ENCODE measurements at places on chromosomes 2 and 18. TPM values are rescaled to one million over a fixed set of nuclear protein-coding genes. Genes with fewer than 3 reads are reported as not detected.

Gene SMC6
- total RNA-seq: 30.6 TPM

- DNase-seq: no peak
Observed at GRCh38 chr2:98835831-98836385, 100.1 kb downstream of the CRACDL start.

Gene PJVK
- 0.56 TPM for total RNA-seq

GRCh38 chr2:177917169-177917568 is 155.4 kb downstream of the PDE11A start:
- no peak for DNase-seq

Gene GREB1
- 57.6 TPM for total RNA-seq

GRCh38 chr2:85822766-85823165 is 66.0 kb downstream of the ST3GAL5 start:
- DNase-seq: no peak

Gene CCDC150
- 0.69 TPM for total RNA-seq

Gene KLHL29
- 6.4 TPM for total RNA-seq

GRCh38 chr2:231563378-231563961 is 29.2 kb upstream of the TEX44 start:
- DNase-seq: peak; percentile 81

DNA sequence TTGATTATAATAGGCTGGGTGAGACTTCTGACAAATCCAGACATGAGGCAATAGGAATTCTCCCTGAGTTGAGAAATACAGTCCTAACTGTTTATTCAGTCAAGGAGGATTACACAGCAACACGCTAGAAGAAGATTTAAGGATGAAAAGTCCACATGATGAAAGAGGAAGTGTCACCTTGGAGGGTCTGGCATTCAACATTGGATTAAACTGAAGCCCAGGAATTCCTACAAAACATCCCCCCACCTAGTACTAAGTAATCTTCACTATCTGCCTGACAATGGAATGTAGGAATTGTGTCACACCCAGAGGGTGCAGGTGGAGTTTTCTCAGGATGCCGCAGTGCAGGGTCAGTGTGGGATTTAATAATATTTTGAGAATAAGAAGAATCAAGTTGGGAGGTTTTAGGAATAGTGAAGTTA is 142.4 kb downstream of the SOCS6 start:
- no peak for DNase-seq

Gene AKAIN1
- not detected for total RNA-seq

GRCh38 chr18:66575263-66575662 is 28.6 kb downstream of the CDH19 start:
- no peak for DNase-seq

DNA sequence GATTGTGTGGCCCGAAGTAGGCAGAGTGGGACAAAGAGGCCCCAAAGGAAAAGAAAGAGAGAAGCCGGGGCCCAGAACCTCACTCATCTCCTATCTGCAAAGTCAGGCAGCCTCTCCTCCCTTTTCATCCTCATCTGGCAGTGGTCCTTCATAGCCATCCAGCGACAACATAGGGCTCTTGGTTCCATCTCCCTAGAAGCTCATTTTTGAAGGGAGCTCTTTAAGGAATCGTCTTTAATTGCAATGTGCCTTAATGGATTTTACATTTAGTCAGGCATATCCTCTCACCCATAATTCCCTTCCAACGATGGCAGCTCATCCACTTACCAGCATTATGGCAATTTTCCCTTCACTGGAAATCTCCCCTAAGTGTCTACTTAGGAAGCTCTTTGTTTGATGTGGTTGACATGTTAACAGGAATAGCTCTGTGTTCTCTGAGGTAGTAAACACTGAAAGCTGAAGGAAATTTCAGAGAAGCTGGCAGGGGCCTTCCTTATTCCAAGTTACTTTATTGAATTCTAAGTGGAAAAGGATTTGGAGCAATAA is 780.6 kb downstream of the TSN start:
- DNase-seq: no peak

Gene RMC1
- 32.9 TPM for total RNA-seq

Data from SK-MEL-5 (cell line).